Right forelimb (tissue), 1 donor: ENCODE measurements at places on chromosomes 2 and 18.

- no peak for DNase-seq
These were observed 191.7 kb upstream of the TWIST2 start for GRCh38 chr2:238655974-238656722.

DNA sequence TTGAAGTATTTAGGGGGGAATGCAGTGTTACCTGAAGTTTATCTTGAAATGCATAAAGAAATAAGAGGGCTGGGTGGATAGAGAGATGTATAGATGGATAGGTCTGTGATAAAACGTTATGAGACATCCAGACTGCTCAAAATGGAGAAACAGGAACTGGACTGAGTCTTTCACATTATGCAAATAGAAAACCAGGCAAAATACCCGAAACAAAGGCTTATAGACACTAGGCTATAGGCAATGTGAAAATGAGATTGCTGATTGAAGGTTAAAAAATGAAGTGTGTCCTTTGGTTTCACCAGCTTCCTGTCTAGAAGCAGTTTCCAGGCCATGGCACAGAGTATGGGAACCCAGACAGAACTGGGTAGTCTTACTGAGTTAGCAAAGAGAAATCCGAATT, 24.9 kb upstream of the SLC3A1 start:
- DNase-seq = no peak

DNA sequence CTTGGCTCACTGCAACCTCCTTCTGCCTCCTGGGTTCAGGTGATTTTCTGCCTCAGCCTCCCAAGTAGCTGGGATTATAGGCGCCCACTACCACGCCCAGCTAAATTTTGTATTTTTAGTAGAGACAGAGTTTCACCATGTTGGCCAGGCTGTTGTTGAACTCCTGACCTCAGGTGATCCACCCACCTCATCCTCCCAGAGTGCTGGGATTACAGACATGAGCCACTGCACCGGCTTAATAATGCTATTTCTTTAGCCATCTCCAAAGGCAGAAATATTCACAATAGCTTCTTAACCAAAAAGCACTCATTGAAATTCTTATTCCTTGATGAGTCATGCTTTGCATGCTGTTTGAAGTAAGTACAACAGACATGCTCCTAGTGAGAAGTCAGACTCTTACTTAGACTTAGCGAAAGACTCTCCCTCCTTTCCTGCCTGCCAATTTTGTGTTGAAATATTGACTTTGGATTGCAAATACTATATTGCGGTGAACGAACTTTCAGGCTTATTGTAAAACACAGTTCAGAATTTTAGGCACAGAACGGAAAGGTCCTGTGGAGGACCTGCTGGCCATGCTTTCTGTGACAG, 4.4 kb downstream of the ACTR3 start:
- no peak for DNase-seq

DNA sequence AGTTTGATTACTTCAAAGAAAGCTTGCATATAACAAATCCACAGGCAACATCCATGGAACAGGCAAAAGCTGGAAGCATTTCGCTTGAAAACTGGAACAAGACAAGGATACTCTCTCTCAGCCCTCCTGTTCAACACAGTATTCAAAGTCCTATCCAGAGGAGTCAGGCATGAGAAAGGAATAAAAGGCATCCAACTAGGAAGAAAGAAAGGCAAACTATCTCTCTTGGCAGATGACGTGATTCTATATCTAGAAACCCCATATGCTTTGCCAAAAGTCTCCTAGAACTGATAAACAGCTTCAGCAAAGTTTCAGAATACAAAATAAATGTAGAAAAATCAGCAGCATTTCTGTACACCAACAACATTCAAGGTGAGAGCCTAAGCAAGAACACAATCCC, 34.1 kb upstream of the MC4R start:
- DNase-seq = no peak

GRCh38 chr2:84805250-84805958, 75.5 kb downstream of the TRABD2A start:
- DNase-seq = no peak

GRCh38 chr2:219112651-219113338, 47.8 kb downstream of the NHEJ1 start:
- DNase-seq = no peak

GRCh38 chr2:221334481-221335218, 237.5 kb downstream of the EPHA4 start:
- DNase-seq = no peak

DNA sequence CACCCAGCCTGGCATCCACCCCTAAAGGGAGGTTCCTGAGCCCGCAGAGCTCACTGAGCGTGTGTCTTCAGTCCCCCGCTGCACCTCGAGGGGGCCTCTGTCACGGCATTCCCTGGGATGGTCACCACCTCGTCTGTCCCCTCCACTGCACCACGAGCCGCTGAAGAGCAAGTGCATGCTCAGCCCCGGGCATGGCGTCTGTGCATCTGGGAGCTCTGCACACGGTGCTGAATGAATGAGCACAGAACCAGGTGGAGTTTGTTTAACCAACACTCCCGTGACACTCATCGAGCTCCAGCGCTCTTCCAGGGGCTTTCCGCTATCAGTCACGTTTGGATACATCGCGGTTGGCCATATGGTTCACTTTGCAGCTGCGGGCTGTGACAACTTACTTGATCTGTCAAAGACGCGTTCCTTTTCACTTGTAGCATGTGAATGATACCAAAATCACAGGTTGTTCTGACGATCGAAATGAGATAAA, 9.2 kb downstream of the ALLC start:
- DNase-seq = no peak

DNA sequence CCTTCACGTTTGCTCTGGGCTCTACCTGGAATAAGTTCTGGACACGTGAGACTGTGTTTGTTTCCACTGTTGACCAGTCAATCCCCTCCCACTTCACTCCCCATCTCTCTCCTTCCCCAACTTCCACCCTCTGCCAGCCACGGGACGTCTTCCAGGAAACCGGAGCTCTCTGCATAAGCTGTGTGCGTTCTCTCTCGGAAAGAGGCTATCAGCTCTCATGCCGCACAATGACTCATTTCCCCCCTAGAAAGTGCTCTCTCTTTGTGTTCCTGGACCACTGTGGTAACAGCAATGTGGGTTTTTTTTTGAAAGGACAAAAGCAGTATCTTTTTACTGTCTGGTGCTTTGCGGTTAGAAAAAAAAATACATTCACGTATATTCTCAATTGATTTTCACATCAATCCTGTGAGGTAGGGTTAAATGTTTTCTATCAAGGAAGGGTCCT, 10.2 kb downstream of the PROKR1 start:
- DNase-seq = no peak

- DNase-seq = no peak
These were observed 29.6 kb upstream of the ALPP start for GRCh38 chr2:232348936-232349335.

DNA sequence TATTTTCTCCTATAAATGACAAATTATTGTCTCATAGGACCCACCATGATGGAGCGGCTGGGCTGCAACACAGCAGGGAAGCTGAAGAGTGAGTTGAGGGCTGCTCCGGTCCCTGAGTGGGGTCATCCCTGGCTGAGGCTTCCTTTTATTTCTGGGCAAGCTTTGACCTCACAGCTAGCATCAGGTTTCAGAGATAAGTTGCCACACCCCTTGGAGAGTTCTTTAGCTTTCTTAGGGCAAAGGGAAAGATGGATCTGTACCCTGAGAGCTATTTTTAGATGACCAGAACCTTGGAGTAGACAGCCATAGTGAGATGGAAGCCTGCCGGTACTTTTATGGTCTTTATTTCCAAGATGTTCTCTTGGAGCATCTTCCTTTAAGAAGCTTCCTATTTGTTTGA, 11.5 kb downstream of the MYL1 start:
- DNase-seq = no peak

GRCh38 chr2:40204268-40204667, 247.6 kb downstream of the SLC8A1 start:
- DNase-seq = no peak

DNA sequence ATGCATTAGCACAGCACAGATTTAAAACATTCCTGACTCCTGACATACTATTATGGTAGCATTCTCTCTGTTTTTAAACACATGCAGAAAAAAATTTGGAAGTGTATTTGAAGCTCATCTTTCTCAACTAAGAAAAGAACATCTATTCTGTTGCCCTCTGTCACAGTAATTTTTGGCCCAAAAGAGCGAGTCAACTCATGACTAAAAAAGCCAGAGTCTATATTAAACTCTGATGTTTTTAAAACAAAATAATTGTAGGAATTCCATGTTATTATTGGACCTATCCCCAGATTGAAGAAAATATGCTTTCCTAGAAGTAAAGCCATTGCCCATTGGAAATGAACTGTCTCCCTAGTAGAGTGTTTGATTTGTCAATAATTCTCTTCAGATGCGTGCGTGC, 96.7 kb downstream of the CRIM1 start:
- DNase-seq = no peak

DNA sequence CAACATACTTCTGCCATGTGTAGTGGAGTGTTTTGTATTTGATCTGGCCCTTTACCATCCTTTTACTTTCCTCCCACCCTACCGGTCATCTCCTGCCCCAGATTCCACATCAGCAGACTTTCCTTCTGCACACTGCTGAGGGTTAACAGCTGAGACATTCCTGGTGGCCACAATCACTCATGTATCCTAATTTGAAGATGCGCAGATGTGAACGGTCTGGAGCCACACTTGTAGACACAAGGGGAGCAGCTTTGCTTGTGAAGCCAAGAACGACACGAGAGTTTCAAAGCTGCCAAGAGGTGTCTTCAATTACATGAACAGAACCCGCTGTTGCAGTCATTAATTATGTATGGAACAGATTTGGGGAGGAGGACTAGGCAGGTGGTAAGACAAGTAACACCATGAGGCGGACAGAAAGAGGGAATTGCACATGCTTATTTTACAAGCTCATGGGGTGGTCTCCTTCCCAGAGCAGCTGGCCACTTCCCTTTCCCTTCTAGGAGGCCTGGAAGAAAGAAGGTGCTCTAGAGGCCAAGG, 260.7 kb upstream of the KLHL29 start:
- no peak for DNase-seq

DNA sequence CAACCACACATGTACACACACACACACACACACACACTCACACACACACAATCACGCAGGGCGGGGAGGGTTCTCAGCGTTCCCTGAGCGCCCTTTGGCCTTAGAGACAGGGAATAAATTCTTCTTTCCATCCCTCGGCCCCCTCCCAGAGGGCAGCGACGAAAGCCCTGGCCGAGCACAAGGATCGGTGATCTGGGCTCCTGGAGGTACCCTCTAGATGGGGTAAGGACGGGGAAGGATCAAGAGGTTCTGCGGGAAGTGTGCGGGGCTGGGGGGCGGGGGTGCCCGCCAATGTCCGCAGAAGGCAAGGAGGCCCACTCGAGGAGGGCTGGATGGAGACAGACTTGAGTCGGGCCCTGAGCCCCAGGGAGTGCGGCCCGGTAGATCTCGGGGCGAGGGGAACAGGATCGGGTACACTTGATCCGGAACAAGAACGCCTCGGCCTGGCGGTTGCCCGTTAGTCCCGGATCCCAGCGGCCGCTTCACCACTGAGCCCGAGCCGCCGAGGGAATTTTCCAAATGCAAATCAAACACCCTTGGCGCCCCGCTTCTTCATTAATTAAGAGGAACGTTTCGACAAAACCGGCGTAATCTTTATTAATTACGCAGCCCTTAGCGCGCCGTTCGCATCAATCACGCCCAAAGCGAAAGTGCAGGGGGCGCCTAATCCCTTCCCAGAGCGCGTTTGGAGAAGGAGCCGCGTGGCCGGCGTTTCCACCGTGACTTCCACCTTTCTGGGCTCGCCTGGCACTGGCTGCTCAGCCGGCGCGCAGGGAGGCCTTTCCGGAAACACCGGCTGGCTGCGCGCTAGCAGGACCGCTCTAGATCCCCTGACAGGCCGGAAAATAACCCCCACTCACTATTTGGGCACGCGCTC, 7.0 kb upstream of the PAX3 start:
- peak; percentile 61 for DNase-seq

GRCh38 chr2:234674781-234675201, 177.9 kb upstream of the ARL4C start:
- DNase-seq = no peak

DNA sequence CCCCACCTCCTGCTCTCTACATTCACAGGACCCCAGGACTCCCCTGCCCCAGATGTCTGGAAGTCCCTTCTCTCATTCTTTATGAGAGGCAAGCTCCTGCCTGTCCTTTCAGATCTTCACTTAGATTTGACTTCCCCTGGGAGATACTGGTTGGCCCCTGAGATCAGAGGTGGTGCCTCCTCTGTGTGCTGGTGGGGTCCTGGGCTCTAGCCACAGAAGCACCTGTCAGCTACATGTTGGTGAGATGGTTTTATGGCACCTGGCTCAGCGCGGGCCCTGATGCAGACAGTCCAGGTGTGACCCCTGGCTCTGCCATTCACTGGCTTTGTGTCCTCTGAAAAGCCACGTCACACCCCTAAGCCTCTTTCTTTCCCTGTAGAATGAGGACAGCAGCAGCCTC, 369.6 kb upstream of the ID2 start:
- DNase-seq = no peak

DNA sequence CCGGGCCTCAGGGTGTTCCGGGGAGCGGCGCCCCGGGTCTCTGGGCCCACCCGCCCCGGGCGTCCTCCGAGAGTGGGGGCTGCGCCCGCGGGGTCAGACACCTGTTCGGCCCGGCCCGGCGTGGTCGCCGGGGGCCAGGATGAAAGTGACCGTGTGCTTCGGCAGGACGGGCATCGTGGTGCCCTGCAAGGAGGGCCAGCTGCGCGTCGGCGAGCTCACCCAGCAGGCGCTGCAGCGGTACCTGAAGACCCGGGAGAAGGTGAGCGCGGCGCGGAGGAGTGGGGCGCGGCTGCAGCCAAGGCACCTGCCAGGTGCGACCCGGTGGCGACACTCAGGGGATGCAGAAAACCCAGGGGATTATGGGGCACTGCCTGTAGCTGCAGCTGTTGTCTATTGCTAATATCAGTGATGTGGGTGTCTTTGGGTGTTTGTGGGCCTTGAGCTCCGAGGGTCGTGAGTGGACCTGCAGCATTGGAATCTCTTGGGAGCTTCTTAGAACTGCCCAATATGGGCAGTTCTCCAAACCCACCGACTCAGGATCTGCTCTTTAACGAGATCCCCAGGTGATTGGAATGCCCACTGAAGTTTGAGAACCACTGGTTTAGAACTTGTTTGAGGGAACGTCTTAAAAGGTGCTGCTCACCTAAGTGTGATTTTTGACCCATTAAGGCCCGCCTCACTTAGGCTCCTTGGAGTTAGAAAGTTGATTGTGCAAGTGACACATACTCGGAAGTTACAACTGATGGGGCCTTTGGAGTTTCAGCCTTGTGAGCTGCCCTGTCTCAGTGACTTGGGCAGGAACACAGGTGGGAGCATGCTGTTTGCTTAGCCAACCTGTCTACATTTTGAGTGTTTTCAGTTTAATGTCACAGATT, 823 bp downstream of the PARD3B start:
- peak; percentile 48 for DNase-seq

GRCh38 chr2:42421157-42421485, 60.1 kb upstream of the COX7A2L start:
- no peak for DNase-seq

DNA sequence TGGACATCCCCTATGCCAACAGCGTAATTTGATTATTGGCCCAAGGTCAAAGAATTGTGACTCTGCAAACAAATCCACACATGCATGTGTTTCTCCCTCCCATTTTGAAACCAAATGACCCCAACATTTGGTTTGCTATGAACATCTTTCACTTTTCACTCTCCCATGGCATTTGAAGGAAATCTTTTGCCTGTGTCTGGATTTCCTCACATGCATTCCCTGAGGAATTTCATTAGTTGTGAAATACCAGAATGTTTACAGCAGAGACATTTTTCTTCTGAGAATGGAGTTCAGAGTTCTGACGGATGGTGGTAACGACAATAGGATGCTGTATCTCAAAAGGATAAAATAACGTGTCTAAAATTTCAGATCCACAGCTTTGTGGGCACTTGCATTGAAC, 60.3 kb upstream of the LMAN1 start:
- no peak for DNase-seq
